Right atrium auricular region (tissue), 2 donors: ENCODE measurements at places on chromosomes 7 and 10. TPM values are rescaled to one million over a fixed set of nuclear protein-coding genes. Genes with fewer than 3 reads are reported as not detected.

DNA sequence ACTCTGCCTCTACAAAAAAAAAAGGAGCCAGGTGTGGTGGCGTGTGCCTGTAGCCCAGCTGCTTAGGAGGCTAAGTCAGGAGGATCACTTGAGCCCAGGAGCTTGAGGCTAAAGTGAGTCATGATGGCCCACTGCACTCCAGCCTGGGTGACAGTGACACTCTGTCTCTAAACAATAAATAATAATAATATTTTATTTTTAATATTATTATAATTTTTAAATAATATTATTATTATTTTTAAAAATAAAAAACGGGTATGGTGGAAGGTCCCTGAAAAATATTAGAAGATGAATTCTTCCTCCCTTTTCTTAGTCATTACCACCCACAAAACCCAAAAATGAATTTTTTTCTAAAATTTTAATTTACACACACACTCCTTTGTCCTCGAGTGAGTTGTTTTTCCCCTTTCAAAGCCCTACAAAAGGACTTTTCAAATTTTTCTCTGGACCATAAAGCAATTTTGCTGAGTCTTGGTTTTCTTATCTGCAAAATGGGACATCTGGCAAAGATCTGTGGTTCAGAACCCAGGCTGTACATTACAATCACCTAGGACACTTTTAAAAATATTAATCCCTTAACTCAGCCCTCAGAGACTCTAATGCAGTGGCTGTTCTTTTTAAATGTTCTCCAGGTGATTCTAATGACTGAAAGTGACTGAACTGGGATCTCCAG is 174.0 kb upstream of the NEBL start:
- no peak overlapping the region for H3K4me3 ChIP-seq
- H3K4me1 ChIP-seq: peaks cover 19% of the 10 kb centered on the region
- no peaks in the 10 kb centered on the region for H3K27me3 ChIP-seq
- no peak overlapping the region for H3K27ac ChIP-seq
- H3K36me3 ChIP-seq: no peaks in the 10 kb centered on the region

DNA sequence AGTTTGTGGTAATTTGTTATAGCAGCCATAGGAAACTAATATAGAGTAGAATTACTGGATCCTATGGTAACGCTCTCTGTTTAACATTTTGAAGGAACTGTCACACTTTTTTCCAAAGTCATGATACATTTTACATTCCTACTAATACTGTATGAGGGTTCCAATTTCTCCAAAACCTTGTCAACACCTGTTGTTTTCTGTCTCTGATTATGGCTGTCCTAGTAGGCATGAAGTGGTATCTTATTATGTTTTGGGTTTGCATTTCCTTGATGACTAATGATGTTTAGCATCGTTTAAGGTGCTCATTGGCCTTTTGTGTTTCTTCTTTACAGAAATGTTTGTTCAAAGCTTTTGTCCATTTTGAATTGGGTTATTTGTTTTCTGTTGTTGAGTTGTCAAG is 69.6 kb downstream of the VPS50 start:
- H3K36me3 ChIP-seq: peaks cover 7% of the 10 kb centered on the region
- DNase-seq: no peak
- H3K4me1 ChIP-seq: no peaks in the 10 kb centered on the region

GRCh38 chr10:47296941-47297340 is 3.1 kb upstream of the GDF10 start:
- H3K4me1 ChIP-seq: peaks cover 23% of the 10 kb centered on the region
- no peak overlapping the region for H3K27ac ChIP-seq
- no peak overlapping the region for H3K4me3 ChIP-seq
- no peaks in the 10 kb centered on the region for H3K36me3 ChIP-seq
- DNase-seq: no peak

- no peaks in the 10 kb centered on the region for H3K27me3 ChIP-seq
- peak overlapping the region; percentile 48 for H3K27ac ChIP-seq
- H3K4me3 ChIP-seq: no peak overlapping the region
- H3K36me3 ChIP-seq: no peaks in the 10 kb centered on the region
Observed at GRCh38 chr7:77330169-77330882, 85.8 kb downstream of the GSAP start.

DNA sequence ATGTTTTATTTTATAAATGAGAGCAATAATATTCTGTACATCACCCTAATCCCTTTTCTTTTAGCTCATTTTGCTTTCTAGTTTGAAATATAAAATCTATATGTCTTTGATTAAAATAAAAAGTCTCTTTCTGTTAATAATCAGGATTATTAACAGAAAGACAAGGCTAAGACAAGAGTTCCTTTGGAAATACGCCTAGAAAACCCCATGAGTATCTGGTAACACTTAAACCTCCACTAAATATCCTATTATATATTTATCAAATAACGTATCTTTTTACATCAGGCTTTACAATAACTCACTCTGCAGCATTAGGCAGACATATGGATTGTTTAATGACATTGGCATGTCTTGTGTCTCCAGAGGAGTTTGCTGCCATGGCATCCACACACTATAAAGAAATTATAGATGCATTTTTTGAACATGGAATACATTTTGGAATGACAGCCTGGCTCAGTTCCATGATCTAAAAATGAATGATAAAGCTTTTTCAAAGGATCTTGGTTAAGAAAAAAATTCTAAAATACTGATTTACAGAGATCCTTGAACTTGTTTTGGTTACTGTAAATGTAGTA is 98.7 kb downstream of the TMEM26 start:
- H3K27ac ChIP-seq: no peak overlapping the region
- no peaks in the 10 kb centered on the region for H3K27me3 ChIP-seq
- no peaks in the 10 kb centered on the region for H3K4me1 ChIP-seq
- DNase-seq: no peak
- no peaks in the 10 kb centered on the region for H3K36me3 ChIP-seq

- H3K27ac ChIP-seq: no peak overlapping the region
- H3K4me1 ChIP-seq: no peaks in the 10 kb centered on the region
- no peak for DNase-seq
- no peaks in the 10 kb centered on the region for H3K36me3 ChIP-seq
- no peak overlapping the region for H3K4me3 ChIP-seq
Observed at GRCh38 chr7:42348071-42348470, 111.1 kb upstream of the GLI3 start.

- H3K4me3 ChIP-seq: no peak overlapping the region
- H3K27ac ChIP-seq: no peak overlapping the region
- no peaks in the 10 kb centered on the region for H3K4me1 ChIP-seq
- no peaks in the 10 kb centered on the region for H3K27me3 ChIP-seq
Observed at GRCh38 chr7:24049296-24049695, 234.7 kb upstream of the NPY start.

DNA sequence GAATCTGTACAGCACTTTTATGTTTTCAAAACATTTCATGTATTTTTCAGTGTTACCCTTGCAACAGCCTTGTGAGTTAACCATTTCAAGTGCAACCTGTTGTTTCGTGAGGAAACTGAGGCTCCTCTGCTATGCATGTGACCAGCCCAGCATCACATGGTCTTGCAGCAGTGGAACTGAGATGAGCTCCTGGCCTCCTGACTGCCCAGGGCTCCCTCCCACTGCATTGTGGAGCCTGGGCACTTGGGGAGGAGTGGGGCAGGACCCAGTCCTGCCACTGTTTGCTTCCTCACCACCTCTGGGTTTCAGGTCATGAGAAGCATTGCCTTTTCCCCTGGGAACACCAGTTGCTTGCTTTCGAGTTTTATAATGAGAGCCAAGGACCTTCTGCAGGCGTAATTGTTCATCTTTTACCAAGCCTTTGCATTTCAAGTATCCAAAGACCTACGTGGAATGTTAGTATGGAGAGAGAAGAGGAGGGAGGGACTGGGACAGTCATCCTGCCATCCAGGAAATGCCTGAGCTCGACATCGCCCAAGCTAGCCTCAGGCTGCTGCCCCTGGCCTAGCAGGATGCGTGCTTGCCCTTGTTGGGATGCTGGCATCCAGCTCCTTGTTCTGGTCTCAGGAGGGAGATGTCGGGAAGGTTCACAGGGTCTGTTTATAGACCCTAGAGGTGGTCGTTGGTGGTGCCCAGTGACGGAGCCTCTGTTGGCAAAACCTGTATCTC is 32.3 kb upstream of the BHLHA15 start:
- no peak for DNase-seq
- H3K4me3 ChIP-seq: no peak overlapping the region
- peaks cover 6% of the 10 kb centered on the region for H3K36me3 ChIP-seq
- peak overlapping the region; percentile 73 for H3K27ac ChIP-seq
- no peaks in the 10 kb centered on the region for H3K27me3 ChIP-seq

DNA sequence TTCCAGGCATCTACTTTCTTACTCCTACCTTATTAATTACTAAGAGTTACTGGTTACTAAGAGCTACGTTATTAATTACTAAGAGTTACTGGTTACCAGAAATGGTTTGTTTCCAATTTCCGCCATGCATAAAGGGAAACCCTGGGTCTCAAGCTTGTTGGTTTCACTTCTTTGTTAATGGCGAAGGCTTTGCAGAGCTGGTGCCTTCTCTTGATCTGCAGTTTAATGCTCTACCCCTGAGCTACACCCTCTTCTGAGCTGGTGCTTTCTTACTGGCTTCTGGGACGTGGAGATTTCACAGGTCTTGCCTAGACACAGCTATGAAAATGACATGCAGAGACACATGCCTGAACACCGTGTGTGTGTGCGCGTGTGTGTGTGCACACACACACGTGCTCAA is 560 bp downstream of the CPA4 start:
- H3K4me1 ChIP-seq: no peaks in the 10 kb centered on the region
- no peaks in the 10 kb centered on the region for H3K36me3 ChIP-seq
- DNase-seq: no peak
- H3K27me3 ChIP-seq: no peaks in the 10 kb centered on the region
- no peak overlapping the region for H3K4me3 ChIP-seq
- H3K27ac ChIP-seq: no peak overlapping the region

DNA sequence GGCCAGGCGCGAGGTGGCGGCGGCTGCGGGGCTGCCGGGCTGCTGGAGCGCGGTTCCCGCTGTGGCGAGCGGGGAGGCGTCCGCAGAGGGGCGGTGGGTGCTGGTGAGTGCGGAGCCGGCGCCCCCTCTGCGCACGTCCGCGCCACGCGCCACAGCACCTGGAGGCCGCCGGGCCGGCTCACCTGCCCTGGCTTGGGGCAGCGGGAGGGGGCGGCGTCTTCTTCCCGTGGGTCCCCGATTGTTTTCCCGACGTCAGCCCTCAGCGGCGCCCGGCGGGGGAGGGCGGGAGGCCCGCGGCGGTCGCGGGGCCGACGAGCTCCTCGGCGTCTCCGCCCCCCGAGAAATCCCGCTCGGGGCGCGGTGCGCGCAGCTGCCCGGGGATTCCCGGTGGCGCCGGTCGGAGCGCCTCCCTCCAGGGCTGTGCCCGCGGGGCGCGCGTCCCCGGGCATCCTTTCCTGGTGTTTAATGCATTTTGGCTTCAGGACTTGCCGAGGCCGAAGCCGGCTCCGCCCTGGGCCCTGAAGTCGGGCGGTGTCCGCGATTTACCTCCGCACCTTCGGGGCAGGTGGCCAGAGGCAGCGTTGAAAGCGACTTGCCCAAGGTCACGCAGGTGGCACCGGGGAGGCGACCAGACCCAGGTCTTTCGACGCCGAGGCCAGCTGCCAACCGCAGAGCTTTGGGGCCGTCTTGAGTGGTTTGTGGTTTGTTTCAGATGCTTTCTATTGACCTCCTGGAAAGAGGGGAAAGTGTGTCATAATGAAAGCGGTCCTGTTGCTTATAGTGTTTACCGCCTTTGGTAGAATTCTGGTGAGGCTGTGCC is 561 bp downstream of the PLEKHA1 start:
- peak overlapping the region; percentile 88 for H3K4me3 ChIP-seq
- H3K27me3 ChIP-seq: no peaks in the 10 kb centered on the region
- H3K36me3 ChIP-seq: no peaks in the 10 kb centered on the region
- H3K27ac ChIP-seq: peak overlapping the region; percentile 99

DNA sequence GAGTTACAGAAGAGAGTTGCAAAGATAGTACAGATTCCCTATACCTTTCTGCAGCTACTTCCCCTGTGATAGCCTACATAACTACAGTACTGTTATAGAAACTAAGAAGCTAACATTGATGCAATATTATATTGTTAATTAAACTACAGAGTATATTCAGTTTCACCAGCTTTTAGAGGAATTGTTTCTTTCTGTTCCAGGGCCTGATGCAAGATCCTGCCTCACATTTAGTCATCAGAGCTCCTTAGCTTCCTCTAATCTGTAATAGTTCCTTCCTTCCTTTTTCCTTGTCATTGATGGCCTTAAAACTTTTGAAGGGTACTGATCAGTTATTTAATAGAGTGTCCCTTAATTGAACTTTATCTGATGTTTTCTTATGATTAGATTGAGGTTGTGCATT is 56.8 kb downstream of the SDHAF3 start:
- no peaks in the 10 kb centered on the region for H3K4me1 ChIP-seq
- H3K27me3 ChIP-seq: no peaks in the 10 kb centered on the region
- H3K4me3 ChIP-seq: no peak overlapping the region
- no peak for DNase-seq
- H3K27ac ChIP-seq: no peak overlapping the region

- H3K36me3 ChIP-seq: no peaks in the 10 kb centered on the region
- no peak overlapping the region for H3K27ac ChIP-seq
- no peak for DNase-seq
- H3K4me3 ChIP-seq: no peak overlapping the region
- no peaks in the 10 kb centered on the region for H3K4me1 ChIP-seq
Observed at GRCh38 chr10:113294868-113295267, 258.0 kb upstream of the HABP2 start.

DNA sequence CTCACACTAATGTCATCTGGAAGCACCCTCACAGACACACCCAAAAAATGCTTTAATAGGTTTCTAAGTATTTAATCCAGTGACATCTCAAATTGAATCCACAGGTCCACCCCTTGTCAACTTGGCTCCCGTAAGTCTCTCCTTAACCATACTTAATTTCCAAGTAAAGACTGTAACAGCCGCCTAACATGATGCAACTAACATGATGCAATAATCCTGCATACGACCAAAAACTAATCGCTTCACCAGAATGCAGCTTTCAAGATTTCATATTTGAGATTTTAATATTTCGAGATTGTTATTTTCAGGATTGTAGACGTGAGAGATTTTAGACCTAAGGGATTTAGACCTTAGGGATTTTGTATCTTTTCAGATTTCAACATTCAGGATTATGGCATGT is 3.7 kb upstream of the HDAC9 start:
- no peaks in the 10 kb centered on the region for H3K27me3 ChIP-seq
- H3K4me1 ChIP-seq: peaks cover 13% of the 10 kb centered on the region
- H3K27ac ChIP-seq: no peak overlapping the region

GRCh38 chr10:639751-640672 is 49.5 kb downstream of the DIP2C start:
- no peaks in the 10 kb centered on the region for H3K4me1 ChIP-seq
- no peak overlapping the region for H3K27ac ChIP-seq
- no peaks in the 10 kb centered on the region for H3K36me3 ChIP-seq
- H3K4me3 ChIP-seq: no peak overlapping the region

GRCh38 chr10:127832501-127832900 is 60.2 kb downstream of the CLRN3 start:
- no peak overlapping the region for H3K4me3 ChIP-seq
- H3K27ac ChIP-seq: no peak overlapping the region
- no peaks in the 10 kb centered on the region for H3K27me3 ChIP-seq
- H3K36me3 ChIP-seq: no peaks in the 10 kb centered on the region
- no peaks in the 10 kb centered on the region for H3K4me1 ChIP-seq

- no peak for DNase-seq
- H3K27me3 ChIP-seq: no peaks in the 10 kb centered on the region
- H3K27ac ChIP-seq: no peak overlapping the region
- no peak overlapping the region for H3K4me3 ChIP-seq
- no peaks in the 10 kb centered on the region for H3K4me1 ChIP-seq
Observed at GRCh38 chr10:25766213-25766612, 167.8 kb upstream of the MYO3A start.

GRCh38 chr7:98170966-98171365 is 40.3 kb upstream of the BHLHA15 start:
- no peaks in the 10 kb centered on the region for H3K27me3 ChIP-seq
- H3K27ac ChIP-seq: no peak overlapping the region
- peaks cover 14% of the 10 kb centered on the region for H3K4me1 ChIP-seq

OGDH gene
- 390 TPM for total RNA-seq

TECTB gene
- total RNA-seq: not detected

SLC18A3 gene
- total RNA-seq: not detected

FFAR4 gene
- total RNA-seq: not detected

KNDC1 gene
- total RNA-seq: 1.8 TPM

MAP3K8 gene
- total RNA-seq: 18.9 TPM

CYP51A1 gene
- 23.0 TPM for total RNA-seq

ANKIB1 gene
- 32.7 TPM for total RNA-seq

VAX1 gene
- not detected for total RNA-seq
